ENCODE measurements at places on chromosomes 16 and 17. TPM values are rescaled to one million over a fixed set of nuclear protein-coding genes. Genes with fewer than 3 reads are reported as not detected.

Gene IL17C
- total RNA-seq: not detected

Gene RETREG3
- total RNA-seq: 38.8 TPM

Gene GAS2L2
- total RNA-seq: not detected

Gene AOC2
- total RNA-seq: 0.34 TPM

Gene PRSS8
- total RNA-seq: 0.30 TPM

Gene PPP1R1B
- 0.45 TPM for total RNA-seq

Gene BLTP2
- total RNA-seq: 76.0 TPM

Gene TEKT5
- not detected for total RNA-seq

Gene WBP2
- 59.3 TPM for total RNA-seq

Gene TSNAXIP1
- 1.2 TPM for total RNA-seq

Gene SDK2
- 0.15 TPM for total RNA-seq

Gene TAC4
- total RNA-seq: not detected

Gene WNT3
- 0.50 TPM for total RNA-seq

Measured in bronchus fibroblast of lung (primary cell).